Mucosa of gallbladder (tissue), 1 donor: ENCODE measurements at places on chromosomes 4 and X. TPM values are rescaled to one million over a fixed set of nuclear protein-coding genes. Genes with fewer than 3 reads are reported as not detected.

- DNase-seq, result no peak
Observed at GRCh38 chr4:138138774-138139173, 103.4 kb downstream of the SLC7A11 start.

The TLR6 gene
- 4.3 TPM for total RNA-seq

- no peak for DNase-seq
Observed at GRCh38 chrX:2703991-2704369, 12.9 kb downstream of the CD99 start.

GRCh38 chrX:9433596-9433995 is 31.3 kb upstream of the TBL1X start:
- DNase-seq, result no peak

DNA sequence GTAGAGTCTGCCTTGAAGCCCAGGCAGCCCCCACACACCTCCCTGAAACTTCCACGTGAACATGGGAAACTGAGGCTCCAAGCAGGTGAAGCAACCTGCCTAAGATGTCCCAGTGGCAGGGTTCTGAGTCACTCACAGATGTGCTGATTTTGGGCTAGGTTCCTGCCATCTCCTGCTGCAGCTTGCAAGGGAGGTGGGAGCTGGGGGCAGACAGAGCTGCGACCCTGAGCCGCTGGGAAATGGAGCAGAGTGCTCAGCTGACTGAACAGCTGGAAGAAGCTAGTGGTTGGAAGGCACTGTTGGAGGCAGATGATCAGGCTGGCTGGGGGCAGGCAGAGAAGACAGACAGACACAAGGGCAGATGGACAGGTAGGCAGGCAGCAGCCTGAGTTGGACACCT is 3.6 kb upstream of the FATE1 start:
- DNase-seq, result no peak

GRCh38 chr4:110615353-110616237 is 7.3 kb downstream of the PITX2 start:
- no peak for DNase-seq

- no peak for DNase-seq
Observed at GRCh38 chr4:90240333-90240732, 113.1 kb downstream of the CCSER1 start.

DNA sequence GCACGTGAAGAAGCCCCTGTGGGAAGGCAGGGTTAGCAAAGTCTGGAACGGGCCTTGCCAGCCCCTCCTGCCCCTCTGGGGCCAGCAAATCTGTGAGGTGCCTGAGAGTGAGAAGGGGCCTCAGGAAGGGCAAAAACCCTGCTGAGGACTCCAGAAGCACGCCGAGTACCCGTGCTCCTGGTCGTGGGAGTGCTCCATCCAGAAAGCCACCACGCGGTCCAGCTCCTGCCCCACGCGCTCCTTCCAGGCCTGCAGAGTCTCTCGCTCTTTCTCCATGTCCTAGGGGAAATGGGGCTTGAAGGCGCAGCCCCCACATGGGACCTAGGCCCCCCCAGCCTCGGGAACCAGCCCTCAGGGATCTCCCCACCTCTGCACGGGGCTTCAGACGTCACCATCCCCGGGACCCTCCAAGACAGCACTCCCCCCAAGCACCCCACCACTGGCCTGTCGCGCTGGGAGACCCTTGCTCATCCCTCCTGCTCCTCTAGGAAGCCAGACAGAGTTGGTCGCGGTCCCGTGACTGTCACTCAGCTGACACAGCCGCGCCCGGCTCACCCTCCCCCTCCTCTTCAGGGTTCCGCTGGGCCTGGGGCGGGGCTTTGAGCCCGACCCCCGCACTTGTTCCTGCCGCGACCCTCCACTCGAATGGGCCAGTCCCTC is at the start of gene RENBP:
Gene RENBP, minus strand, starts transcription at position 504 of the 660 bp plus-strand sequence. Its CDS starts 33 bp downstream, at position 471.
- DNase-seq, result peak; percentile 41

DNA sequence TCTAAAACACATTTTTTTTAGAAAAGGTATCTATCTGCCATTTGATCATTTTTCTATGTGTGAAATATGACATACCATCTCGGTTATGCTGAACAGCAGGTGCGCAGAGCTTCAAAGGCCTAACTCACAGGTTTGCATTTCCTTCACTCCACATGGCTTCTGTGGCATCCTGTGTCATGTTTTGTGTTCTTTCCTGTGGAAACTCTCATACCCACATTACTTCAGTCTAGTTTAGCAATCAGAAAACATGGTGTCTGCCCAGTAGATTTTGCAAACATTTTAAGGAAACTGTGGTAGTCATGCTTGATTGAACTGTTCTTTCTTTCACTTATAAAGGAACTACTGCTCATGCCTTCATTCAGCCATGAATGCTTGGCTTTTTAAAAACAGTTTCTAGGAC is 11.3 kb upstream of the ARAP2 start:
- peak; percentile 29 for DNase-seq

DNA sequence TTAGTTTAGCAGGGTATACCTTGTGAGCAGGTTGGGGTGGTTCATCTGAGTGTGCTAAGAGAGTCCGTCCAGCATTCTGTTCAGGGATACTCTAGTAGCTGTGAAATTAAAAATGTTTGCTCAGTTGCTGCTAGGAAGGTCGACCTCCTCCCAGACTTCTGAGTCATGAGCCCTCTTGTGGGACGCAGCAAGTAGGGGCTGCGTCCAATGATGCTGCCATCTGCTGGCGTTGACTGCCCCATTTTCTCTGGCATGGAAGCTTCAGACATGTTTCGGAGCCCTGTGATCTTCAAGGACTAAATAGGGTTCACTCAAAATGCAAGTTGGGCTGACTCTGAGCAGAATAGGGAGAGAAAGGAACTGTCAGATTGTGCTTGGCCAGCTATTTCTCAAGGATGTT is 201.0 kb upstream of the ARSJ start:
- peak; percentile 26 for DNase-seq

DNA sequence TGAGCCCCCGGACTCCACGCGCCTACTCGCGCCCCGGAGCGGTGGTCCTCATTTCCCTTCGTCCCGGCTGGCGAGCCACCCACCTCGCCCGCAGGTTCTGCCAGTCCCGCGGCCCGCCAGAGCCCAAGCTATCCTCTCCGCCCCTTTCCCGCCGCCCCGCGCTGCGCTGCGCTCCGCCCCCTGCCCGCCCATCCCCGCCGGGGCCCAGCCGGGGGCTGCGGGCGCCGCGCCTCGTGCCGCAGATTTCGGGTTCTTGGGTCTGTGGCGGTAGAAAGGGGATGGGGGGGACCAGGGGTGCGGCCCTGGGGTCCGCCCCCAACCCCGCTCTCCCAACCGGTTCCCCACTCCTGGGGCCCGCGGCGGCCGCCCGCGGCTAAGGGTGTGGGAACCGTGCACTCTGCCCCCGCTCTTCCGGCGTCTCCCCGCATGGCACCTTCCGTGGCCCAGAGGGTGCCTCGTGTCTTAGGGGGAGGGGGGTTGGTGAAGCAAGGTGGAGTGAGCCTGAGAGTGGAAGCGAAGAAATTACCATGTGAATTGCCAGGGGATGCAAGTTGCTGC is 650.8 kb upstream of the DIPK2B start:
- no peak for DNase-seq

- DNase-seq, result no peak
Observed at GRCh38 chr4:56731857-56732256, 50.8 kb upstream of the HOPX start.

DNA sequence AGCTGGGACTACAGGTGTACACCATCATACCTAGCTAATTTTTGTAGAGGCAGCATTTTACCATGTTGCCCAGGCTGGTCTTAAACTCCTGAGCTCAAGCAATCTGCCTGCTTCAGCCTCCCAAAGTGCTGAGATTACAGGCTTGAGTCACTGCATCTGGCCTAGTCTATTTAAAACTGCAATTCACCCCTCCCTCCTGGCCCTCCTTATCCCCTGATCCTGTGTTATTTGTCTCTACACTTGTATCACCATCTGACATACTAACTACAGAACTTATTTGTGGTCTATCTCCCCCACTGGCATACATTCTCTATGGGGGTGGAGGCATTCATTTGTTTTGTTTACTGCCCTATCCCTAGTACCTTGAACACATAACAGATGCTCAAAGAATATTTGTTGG is 23.7 kb downstream of the CC2D2A start:
- no peak for DNase-seq

The NXF2B gene
- total RNA-seq, result not detected

DNA sequence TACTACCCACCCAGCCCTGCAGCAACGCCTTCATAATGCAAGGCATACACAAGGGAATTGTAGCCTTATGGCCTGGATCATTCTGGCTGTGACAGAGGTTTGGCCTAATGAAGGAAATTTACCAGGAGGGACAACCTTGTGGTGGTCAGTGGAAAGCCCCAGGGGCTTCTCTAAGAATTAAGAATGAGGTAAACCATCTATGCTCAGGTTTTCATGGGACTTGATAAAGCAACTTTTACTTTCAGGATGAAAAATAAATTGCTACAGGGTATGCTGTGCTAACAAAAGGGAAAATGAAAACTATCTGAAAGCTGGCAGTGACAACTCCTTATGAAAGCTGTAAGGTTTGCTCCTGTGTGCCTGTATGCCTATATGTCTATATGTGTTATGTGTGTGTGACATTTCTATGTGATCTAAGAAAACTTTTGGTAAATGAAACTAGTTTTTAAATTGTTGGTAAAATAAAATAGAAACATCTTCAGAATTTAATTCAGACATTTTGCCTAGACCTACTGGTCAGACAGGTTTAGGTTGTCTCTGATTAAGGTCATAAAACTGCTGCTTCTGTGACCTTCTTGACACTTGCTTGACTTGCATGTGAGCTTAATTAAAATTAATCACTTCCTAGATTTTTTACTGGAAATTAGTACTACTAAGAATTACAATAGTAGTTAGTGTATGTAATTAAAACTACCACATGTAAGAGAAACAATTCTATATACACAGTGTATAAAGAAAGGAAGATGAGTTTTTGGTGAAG is 19.9 kb upstream of the TXK start:
- no peak for DNase-seq

GRCh38 chr4:83858131-83858530 is 322.2 kb downstream of the GPAT3 start:
- no peak for DNase-seq

- no peak for DNase-seq
Observed at GRCh38 chr4:113009461-113009860, 40.0 kb upstream of the ANK2 start.

DNA sequence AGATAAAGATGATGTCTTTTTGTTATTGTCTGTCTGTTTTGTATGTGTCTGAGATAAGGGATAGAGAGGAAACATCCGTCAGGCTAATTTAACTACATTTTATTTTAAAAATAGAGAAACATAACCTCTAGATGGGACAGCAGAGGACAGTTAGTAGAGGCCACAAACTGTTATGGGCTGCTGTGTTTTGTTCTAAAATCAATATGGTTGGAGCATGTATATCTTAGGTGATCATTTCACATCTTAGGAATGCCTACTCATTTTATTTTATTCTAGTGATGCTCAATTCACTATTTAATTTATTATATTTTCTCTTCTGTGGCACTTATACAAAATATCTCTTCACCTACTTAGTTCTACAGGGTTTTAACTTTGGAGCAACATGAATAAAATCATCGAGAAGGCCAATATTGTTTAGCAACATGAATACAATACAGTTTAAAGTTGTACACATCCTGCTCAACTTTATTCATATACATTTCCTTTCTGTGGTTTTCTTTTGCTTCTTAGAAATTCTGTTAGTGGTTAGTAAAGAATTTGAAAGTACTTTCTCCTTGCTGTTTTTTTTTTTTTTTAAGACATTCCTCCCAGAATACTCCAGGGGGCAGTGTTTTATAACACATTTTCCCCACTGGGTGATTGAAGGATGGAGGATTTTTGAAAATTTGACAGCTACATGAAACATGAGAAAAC is 392.9 kb downstream of the UNC5C start:
- DNase-seq, result no peak

The MND1 gene
- total RNA-seq, result 1.7 TPM

- no peak for DNase-seq
Observed at GRCh38 chr4:5885733-5886132, 7.2 kb downstream of the CRMP1 start.

The APOOL gene
- 26.4 TPM for total RNA-seq

DNA sequence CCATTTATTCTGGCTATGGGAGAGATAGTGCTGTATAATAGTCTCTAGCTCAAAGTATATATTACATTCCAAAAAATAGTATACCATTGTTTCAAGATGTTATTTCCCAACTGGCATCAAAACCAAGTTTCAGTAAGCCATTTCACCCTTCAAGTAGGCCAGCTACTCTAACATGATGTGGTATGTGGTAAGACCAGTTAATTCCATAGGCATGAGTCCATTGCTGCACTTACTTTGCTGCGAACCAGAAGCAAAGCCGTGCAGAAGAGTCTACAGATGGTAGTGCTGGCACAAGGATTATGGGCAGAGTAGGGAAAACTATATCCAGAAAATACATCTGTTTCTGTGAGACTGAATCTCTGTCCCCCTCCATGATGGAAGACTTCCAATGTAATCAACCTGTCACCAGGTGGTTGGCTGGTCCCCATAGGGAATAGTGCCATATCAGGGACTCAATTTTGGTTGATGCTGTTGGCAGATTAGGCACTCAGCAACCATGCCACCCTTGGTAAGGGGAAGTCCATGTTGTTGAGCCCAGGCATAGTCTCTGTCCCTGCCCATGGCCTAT is 49.8 kb upstream of the HSD17B10 start:
- DNase-seq, result no peak

- no peak for DNase-seq
Observed at GRCh38 chr4:155960522-155960921, 6.9 kb upstream of the CTSO start.

- peak; percentile 65 for DNase-seq
Observed at GRCh38 chrX:78321809-78322208, 5.6 kb downstream of the CYSLTR1 start.

DNA sequence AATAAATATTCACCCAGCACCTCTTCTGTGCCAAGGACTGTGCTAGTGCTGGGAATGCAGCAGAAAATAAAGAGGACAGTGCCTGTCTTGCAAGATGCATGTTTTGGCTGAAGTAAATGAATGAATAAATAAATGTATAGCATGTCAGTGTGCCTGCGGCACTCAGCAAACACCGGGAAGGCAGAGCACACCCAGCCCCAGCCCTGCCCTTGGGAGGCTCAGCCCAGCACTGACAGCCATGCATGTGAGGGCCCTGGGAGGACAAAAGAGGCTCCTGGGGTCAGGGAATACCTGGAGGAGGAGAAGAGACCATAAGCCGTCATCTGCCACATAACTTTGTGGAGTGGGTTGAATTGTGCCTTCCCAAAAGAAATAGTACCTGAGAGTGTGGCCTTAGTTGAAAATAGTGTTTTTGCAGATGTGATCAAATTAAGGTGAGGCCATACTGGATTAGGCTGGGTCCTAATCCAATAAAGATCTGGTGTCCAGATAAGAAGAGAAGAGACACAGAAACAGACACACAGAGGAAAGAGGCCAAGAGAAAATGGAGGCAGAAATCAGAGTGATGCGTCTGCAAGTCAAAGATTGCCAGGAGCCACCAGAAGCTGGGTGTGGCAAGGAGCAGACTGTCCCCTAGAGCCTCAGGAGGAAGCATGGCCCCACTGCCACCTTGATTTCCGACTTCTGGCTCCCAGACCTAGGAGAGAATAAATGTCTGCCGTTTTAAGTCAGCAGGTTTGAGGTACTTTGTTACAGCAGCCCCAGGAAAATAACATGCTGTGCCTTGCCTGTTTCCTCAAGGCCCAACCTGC is 16.3 kb downstream of the C4orf50 start:
- DNase-seq, result no peak

- no peak for DNase-seq
Observed at GRCh38 chr4:52197306-52197705, 146.2 kb downstream of the SPATA18 start.
